Neural crest cell (in vitro differentiated cells): ENCODE measurements at places on chromosomes 5 and 9.

DNA sequence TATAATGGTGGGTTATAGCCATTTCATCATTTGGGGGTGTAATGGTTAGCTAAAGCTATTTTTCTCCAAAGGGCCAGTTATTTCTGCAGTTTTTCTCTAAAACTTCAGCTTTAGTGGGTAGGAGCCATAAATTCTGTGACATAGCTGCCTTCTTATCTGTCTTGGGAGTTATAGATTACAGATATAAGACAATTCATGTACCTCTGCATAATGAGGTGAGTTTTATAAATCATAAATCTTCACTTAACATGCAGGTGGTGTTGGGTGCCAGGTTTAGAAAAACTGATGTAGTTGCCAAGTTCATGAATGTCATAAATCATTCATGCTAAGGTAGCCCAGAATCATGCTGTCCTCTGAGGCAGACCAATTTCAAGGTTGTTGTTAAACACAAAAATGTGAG, 10.0 kb upstream of the HSPA9 start:
- no peak for DNase-seq

- DNase-seq: no peak
These were observed 127.6 kb upstream of the CYLC2 start for GRCh38 chr9:102867488-102867887.

GRCh38 chr5:83044926-83045325, 32.3 kb downstream of the TMEM167A start:
- no peak for DNase-seq

DNA sequence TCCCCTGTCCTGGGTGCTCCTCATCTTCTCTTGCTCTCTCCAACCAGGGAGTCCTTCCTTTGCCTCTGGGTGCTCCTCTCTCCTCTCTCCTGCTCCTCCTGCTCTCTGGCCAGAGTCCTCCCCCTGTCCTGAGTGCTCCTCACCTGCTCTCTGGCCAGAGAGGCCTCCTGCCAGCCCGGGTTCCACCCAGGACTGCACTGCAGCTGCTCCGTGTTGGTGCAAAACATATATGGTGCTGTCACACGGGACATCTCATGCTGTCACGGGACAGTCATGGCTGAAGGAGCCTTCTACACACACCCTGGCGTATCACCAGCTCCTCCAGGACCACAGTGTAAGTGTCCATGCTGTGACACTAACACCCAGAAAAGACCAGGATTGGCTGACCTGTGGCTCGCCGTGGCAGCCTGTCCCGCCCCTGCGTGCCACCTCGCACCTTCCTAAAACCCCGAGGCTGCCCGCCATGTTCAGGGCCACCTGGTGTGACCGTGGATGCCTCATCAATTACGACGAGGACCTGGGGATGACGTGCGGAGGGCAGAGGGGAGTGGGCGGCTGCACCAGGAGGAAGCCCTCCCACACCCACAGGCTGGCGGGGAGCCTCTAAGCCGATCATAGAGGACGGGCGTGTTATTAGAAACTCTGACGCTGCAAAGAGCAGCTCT, 27.9 kb upstream of the SLC6A3 start:
- no peak for DNase-seq

GRCh38 chr9:95819636-95820035, 55.9 kb upstream of the ERCC6L2 start:
- DNase-seq: no peak

- DNase-seq: no peak
These were observed 8.6 kb downstream of the PDCD1LG2 start for GRCh38 chr9:5518937-5519319.

DNA sequence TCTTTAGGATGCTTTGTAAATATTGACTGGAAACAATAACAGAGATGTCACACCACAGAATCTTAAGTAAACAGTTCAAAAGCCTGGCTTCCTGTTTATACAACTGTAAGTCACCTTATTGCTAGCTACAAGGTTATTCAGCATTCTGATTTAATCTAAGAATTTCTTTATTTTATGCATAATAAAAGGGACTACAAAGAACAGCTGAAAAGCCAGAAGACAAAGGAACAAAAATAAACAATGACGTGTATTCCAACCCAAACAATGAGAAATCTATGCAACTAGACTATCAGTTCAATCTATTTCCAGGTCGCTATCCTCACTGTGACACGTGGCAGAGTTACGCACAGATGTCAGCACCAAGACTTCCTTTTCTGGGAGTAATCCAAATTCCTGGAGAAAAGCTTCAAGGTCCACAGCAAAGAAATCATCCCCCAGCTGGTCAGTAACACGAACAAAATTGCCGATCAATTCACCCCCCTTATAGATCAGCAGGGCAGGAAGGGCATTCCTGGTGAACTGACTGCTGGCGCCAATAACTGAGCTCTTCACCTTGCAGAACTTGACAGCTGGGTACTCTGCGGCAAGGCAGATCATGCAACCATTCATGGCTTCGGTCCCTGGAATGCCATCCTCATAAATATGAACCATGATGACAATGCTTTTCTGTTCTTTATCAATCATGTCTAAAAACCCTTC, 8.4 kb downstream of the PDCL start:
- no peak for DNase-seq

GRCh38 chr5:78771260-78772205, 123.0 kb upstream of the LHFPL2 start:
- no peak for DNase-seq
